H9 (cell line): ENCODE measurements at places on chromosomes 13 and 19. TPM values are rescaled to one million over a fixed set of nuclear protein-coding genes. Genes with fewer than 3 reads are reported as not detected.
A peak's percentile ranks its signal among the peaks of the same experiment; 100 is the strongest.

DNA sequence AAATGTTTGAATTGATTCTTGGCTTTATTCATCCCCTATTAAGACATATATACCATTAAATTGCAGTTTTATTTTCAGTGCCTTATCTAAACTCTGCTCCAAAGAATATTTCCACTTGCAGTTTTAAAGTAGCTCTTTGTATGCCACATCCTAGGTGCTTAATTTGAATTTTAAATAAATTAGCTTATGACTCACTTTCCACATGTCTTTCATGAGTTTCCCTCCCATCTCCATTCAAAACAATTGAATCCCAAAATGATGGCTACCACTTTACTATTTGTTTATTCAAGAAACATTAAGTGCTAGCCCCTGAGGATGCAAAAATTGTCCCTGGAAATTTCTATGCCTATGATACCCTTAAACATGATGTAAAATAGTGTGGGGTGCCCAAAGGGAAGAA, 19.5 kb downstream of the PCDH20 start:
- DNase-seq, result no peak

- peak; percentile 56 for DNase-seq
Observed at GRCh38 chr13:100721885-100722512, 47.4 kb upstream of the TMTC4 start.

- DNase-seq, result no peak
Observed at GRCh38 chr13:85755123-85755522, 44.1 kb downstream of the SLITRK6 start.

GRCh38 chr19:46898731-46899130, 37.9 kb downstream of the ARHGAP35 start:
- DNase-seq, result no peak

- no peak for DNase-seq
Observed at GRCh38 chr19:49858088-49858985, 7.4 kb downstream of the PTOV1 start.

- no peak for DNase-seq
Observed at GRCh38 chr19:8615024-8615423, 4.5 kb upstream of the ADAMTS10 start.

- no peak for DNase-seq
Observed at GRCh38 chr13:88345171-88345847, 674.1 kb downstream of the SLITRK5 start.

GRCh38 chr13:113761136-113761535, 2.1 kb downstream of the TMEM255B start:
- DNase-seq, result no peak

GRCh38 chr13:21883713-21884112, 212.8 kb downstream of the FGF9 start:
- DNase-seq, result no peak

- DNase-seq, result no peak
Observed at GRCh38 chr13:70098669-70099068, 9.0 kb upstream of the ATXN8OS start.

DNA sequence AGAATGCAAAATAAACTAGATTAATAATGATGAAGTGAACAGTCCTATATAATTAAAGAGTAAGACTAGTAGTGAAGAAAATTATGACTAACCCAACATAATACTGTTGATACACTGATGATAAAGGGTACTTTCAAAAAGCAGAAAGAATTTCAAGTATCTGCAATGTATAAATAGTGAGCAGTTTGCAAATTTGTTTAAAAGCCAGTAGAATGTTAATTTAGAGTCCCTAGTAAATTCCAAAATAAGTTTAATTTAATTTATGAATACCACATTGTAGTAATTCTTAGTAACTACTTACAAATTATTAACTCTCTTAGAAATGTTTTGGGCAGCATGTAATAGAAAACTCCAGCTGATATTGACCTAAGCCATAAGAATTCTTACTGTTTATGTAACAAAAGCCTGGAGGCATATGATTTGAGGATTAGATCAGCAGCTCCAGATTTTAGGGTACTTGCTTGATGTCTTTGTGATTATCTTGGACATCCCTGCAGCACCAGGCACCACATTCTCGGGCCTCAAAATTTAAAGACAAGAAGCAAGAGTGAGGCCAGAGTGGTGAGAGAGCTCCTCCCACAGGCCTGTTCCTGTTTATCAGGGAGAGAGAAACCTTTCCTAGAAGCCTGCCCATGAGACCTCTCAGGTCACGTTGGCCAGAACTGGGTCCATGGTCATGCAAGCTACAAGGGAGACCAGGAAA, 67.6 kb upstream of the TDRD3 start:
- peak; percentile 67 for DNase-seq

DNA sequence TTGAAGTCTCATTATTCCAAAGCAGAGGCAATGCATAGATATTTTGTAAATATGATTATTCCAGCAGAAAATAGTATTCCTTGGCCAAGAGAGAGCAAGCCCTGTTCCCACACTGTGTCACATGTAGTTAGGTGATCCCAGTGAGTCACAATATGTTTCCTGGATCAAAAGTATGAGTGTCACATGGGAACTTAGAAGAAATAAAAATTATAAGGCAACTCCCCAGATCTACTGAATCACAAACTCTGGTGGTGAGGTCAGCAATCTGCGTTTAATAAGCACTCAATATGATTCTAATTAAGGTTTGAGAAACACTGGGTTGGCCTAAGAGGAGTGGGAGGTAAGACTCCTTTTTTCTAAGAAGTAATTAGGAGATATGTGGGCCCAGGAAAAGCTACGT, 1504.5 kb upstream of the PCDH20 start:
- no peak for DNase-seq

DNA sequence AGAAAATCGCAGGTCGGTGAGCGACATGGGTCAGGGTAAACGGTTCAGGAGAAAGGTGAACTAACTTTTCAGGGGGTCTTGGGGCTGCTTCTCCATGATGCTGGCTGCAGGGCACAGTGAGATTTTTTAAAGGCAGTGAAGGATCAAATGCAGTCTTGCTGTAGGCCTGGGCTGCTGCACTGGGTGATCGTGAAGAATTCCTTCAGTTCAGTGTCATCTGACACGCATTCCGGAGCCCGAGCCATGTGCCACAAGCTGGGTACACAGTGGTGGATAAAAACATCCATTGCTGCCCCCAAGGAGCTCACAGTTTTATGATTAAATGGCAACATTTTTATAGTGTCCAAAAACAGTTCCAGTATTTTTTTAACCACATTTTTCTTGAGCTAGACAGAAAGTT, 56.3 kb upstream of the GPR12 start:
- DNase-seq, result no peak

DNA sequence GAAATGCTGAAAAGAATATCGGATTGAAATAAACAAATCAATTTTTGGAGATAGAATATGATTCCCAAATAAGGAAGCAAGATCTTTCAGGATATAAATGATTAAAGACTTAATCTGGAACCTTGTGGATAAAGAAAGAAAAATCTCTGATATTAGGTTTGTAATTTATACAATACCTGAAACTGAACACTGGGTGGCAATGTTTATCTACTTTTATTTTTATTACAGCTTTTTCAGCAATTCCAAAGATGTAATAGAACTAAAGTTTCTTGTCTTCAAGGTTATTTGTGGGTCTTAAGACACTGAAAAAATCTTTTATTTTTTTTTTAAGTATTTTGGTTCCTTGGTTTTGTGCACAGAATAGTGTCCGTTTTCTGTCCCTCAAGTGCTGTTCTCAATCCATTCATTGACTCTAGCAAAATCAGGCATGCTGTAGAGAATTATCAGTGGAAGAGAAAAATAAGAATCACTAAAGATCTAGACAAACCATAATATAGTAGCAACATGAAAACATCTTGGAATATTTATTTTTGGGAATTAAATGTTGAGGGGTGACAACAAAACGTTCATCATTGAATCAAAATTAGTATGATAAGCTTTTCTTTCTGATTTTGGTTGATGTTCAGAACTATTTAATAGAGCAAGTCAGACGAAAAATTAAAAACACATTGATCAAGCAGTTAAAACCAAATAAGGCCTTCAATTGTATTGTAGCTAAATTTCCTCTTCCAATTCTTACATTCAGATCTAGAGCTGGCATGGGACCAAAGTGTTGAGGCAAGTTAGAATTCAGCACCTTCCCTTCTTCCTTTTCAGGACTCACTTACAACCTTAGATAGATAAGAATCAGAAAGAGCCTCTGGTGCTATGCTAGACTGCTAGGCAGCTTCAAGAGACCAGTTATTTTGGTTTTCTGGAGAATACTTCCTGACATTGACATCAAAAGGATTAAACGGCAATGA, 704.4 kb upstream of the PCDH20 start:
- no peak for DNase-seq

- DNase-seq, result no peak
Observed at GRCh38 chr19:16623576-16623975, 4.4 kb downstream of the MED26 start.

DNA sequence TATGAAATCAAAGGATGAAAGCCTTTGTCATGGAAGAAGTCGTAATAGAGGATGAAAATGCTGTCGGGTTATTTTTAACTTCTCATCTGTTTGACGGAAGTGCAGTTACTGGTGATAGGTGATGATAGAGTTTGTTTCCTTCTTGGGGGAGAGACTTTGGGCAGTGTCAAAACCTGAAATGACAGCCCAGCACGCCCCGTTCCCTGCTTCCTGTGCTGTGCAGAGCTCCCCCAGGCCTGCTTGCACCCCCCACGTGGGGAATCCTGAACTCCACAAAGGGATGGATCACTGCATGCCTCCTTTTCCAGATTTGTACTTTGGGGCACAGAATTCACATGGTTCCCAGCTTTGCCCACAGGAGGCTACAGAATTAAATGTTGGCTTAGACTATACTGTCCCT, 102.7 kb downstream of the ATP11A start:
- peak; percentile 4 for DNase-seq

DNA sequence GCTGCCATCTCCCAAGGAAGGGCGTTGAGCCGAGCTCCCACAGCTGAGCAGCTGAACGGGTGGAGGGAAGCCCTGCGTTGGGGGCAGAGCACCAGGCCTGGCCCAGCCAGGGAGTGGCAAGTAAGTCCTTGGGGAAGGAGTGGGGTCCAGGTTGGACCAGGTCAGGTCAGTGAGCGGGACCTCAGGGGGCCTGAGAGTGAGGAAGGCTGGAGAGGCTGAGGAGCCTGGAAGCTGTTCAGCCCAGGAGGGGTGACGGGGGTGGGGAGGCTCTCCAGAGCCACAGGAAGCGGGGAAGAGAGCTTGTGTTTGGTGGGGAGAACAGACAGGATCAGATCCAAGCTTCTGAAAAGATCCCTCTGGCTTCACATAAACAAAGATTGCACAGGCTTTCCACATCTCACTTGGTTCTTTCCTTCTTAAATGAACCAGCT, 55.4 kb upstream of the ATP12A start:
- DNase-seq, result no peak

- DNase-seq, result no peak
Observed at GRCh38 chr13:111131048-111131447, 15.9 kb downstream of the ARHGEF7 start.

GRCh38 chr13:75790198-75790970, 154.3 kb downstream of the LMO7 start:
- no peak for DNase-seq

DNA sequence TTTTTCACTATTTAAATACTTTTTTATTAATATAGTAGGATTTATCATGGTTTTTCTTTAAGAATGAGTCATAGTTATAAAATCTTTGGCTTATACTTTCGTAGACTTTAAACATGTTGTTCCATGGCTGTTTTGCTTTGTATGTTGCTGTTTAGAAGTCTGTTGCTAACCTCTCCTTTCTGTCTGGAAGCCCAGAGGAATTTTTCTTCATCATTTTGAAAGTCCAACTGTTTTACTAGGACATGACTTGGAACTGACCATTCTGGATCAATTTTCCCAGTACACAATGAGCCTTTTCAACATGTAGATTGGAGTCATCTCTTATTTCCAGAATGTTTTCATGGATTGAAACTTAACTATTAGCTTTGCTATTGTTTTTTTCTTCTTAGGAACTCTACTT, 7.9 kb downstream of the CAB39L start:
- no peak for DNase-seq

DNA sequence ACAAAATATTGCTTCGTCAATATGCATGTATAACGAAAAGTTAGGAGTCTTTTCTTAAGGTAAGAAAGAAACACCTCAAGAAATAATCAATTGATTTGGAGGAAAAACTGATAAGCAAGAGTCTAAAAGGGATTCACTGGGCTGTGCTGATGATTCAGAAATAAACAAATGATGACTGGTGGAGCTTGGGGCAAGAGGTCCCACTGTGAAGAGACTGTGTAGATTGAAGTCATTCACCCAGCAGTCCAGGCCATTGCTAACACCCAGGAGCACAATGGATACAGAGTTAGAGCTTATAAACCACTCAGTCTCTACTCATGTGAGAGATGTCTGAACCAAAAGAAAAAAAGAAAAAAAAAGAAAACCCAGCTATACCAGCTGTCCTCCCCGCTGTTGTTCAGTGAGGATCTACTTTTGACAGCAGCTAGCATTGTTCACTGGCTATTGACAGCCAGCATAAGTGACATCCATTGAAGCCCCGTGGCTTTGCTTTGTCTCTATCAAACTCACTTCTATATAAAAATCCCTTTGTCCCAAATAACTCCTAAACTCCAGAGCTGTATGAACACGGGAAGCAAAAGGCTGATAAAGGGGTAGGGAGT, 255.5 kb downstream of the KCTD12 start:
- DNase-seq, result no peak

DNA sequence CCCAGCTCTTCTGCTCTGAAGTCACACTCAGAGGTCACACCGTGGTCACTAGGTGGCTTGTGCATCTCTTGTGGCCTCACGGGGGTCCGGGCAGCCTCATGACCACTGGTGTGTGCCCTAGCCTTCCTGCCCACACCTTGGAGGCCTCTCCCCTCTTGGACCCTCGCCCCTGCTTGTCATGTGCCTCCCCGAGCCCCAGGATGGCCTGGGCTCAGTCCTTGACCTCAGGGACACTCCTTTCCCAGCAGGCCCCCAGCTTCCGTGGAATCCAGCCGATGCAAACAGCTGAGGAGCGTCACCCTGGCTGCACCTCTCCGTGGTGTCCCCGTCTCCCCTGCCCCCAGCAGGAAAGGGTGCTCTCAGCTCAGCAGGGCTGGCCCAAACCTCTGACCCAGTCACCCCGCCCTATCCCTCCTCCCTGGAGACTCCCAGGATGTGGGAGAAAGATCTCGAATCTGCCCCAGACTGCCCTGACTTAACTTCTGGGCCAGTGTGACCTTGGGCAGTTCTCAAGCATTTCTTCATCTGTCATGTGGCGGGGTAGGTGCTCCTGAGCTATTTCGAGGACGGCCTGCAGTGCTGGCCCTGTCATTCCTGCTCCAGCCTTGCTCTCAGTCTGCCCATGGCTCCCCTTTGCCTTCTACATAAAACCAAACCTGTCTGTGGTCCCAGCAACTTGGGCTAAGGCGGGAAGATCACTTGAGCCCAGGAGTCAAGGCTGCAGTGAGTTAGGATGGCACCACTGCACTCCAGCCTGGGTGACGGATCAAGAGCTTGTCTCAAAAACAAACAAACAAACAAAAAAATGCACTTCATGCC, 4.6 kb upstream of the SLC25A42 start:
- no peak for DNase-seq

Gene DCT
- not detected in 2 replicates for total RNA-seq

Gene GPR183
- total RNA-seq, result not detected in 2 replicates

Gene NECTIN2
- 175 and 176 TPM in 2 replicates for total RNA-seq

Gene ANGPTL8
- total RNA-seq, result not detected in 2 replicates

Gene ZNF480
- 39.2 and 42.5 TPM in 2 replicates for total RNA-seq

Gene SMIM44
- not detected in 2 replicates for total RNA-seq

Gene CD209
- total RNA-seq, result not detected in 2 replicates

Gene ZNF829
- 4.9 and 5.0 TPM in 2 replicates for total RNA-seq

Gene SIGLEC10
- not detected in 2 replicates for total RNA-seq

Gene CADM4
- total RNA-seq, result 10.2 and 12.5 TPM in 2 replicates

Gene SLITRK6
- not detected in 2 replicates for total RNA-seq

Gene ENOX1
- total RNA-seq, result 0.09 and 0.24 TPM in 2 replicates

Gene ZIC2
- 426 and 454 TPM in 2 replicates for total RNA-seq

Gene OR4F17
- not detected in 2 replicates for total RNA-seq
